ENCODE measurements at places on chromosomes 3 and 15. TPM values are rescaled to one million over a fixed set of nuclear protein-coding genes. Genes with fewer than 3 reads are reported as not detected.

DNA sequence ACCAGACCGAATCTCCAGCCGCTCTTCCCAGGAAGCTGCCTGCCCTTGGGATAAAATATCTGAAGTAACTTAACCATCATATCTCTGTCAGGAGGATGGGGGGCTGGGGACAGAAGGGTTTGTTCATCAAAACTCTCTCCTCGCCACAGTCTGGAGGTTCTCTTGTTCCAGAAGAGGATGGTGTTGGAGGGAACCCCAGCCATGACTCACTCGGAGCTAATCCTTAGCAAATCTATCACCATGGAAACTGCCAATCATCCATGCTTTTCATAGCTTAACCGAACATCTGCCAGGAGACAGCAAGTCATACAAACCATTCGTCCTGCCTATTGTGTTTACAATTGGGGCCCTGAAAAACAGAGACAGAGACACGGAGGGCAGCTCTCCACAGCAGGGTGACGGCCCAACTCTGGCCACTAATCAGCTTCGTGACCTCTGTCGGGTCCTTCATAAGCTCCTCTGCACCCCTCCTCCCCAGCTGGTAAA is 73.8 kb upstream of the HEG1 start:
- peak; percentile 80 for DNase-seq

GRCh38 chr3:33388374-33389100 is 51.7 kb downstream of the UBP1 start:
- DNase-seq = peak; percentile 54

GRCh38 chr3:191388823-191389222 is 58.5 kb upstream of the UTS2B start:
- peak; percentile 15 for DNase-seq

GRCh38 chr15:32965897-32966296 is 228.6 kb downstream of the FMN1 start:
- no peak for DNase-seq

DNA sequence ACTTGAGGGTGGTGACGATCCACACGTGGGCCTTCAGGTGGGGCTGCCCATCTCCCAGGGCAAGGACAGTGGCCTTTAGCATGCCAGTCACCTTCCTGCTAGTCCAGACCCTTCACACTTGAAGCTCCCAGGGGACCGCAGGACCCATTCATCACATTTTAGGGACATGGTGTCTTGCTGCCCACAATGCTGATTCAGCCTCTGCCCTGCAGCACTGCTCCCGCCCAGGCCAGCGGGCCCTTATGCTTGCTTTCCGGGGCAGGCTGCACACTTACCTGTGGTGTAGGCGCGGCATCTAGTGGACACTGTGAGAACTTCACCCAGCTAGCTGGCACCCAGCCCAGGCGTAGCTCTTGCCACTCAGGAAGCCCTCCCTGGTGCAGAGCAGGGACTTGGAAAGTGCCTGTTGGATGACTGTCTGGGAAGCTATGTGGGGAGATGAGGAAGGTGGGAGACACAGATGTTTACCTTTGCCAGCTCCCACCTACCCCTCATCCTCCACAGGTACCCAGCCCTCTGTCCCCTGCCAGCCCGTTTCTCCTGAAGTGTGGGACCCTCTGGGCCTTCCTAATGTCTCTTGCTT is 26.3 kb upstream of the NR2C2 start:
- peak; percentile 68 for DNase-seq

DNA sequence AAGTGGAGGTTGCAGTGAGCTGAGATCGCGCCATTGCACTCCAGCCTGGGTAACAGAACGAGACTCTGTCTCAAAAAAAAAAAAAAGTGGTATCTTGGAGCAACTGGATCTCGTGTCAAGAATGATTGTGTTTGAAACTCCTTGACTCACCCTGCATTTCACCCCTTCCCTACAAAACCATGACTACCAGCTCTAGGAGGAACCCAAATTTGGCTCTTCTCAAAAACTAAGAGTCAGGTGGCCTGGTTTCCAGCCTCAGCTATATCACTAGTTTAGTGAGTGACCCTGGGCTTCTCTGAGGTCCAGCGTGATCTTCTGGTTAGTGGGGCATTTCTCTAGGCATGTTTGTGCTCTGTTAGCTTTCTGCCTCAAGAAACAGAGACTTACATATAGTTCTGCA is 222.1 kb downstream of the FAM43A start:
- DNase-seq = no peak

DNA sequence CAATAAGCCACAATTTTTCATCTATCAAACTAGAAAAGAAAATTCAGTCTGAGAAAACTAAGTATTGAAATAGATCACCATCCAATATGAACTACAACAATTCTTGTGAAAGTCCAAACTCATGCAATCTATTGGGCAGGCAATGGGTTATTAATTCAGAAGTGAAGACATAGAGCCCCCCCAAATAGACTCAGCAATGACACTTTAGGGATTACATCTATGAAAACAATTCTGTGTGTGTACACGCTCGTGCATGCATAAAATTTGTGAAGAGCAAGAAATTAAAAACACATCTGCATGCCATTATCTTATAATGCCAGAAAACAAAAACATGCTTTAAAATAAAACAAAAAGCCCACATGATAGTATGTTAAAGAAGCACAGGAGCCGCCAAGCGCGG is 151.3 kb downstream of the NR1I2 start:
- no peak for DNase-seq

GRCh38 chr15:37083610-37084009 is 16.7 kb downstream of the MEIS2 start:
- DNase-seq = no peak

- no peak for DNase-seq
These were observed 68.8 kb downstream of the WDR76 start for GRCh38 chr15:43895586-43895985.

- peak; percentile 13 for DNase-seq
These were observed 244.8 kb downstream of the ALCAM start for GRCh38 chr3:105611304-105612192.

GRCh38 chr3:14948609-14949038 is 1.2 kb downstream of the NR2C2 start:
- no peak for DNase-seq

- peak; percentile 66 for DNase-seq
These were observed at the start of gene GATM for GRCh38 chr15:45378149-45378912. Gene GATM (minus strand): TSS chr15:45378544. CDS start chr15:45378453, 91 bp downstream.

DNA sequence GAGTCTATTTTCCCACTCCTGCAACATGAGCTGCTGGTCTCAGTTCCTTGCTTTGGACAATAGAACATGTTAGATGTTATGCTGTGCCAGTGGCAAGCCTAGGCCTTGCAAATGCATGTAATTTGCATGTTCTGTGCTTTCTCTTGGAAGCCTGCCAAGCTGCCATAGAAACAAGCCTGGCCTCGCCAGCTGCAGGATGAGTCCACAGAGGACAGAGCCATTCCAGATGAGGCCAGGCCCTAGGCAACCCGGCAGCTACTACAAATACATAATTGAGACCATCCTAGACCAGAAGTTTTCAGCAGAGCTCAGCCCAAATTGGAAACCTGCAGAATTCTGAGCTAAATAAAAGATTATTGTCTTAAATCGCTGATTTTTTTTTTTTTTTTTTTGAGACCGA is 39.6 kb downstream of the TRIM69 start:
- DNase-seq = no peak

DNA sequence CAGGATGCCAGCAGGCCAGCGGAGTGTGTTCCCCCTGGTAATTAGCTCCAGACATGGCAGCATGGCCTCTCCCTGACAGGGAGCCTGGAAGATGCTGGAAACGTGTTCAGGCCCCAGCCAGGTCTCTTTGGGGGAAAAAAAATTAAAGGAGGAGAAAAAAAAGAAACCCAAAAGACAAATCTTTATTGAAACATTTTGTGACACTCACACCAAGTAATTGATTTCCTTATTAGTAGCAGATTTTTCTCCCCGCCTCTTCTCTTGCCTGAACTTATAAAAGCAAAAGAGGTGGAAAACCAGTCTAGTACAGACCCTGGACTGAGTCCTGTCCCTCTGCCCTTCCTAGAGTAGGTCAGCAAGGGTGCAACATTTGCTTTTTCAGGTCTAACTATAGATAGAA is 42.7 kb upstream of the SMAD6 start:
- DNase-seq = no peak

DNA sequence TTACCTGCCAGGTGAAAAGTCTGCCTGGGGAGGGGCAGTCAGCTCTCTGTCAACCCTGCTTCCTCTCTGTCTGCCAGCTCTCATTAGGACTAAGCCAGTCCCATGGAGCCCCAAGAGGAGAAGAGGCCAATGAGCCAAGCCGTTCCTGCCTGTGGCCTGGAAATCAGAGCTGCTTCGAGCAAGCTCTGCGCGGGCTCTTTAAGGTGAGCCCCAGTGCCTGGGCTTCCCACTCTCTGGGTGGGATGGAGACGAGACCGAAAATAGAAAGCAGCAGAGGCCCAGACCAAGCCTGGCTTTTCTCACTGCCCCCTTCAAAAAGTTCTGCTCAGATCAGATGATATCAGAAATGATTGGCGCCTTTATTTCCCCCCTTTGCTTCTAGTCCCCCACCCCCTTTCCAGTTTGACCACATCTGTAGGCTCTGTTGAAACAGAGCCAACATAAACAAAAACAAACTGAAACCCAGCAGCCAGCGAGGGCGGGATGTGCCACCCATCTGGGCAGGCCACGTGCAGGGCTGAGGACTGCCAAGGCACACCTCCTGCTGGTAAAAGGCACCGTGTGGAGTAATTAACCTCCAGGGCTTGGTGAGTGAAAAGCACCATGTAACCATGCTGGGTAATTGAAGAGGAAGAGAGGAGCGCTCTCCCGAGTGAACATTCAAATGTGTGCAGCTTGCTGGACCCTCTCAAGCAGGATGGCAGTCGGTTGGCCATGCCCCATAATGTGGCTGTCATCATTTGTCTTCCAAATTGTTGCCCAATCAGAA is 471.0 kb upstream of the PROK2 start:
- DNase-seq = peak; percentile 77

GRCh38 chr3:4506559-4507023 is 13.4 kb downstream of the ITPR1 start:
- no peak for DNase-seq

GRCh38 chr3:105040026-105040622 is 326.6 kb upstream of the ALCAM start:
- DNase-seq = no peak

DNA sequence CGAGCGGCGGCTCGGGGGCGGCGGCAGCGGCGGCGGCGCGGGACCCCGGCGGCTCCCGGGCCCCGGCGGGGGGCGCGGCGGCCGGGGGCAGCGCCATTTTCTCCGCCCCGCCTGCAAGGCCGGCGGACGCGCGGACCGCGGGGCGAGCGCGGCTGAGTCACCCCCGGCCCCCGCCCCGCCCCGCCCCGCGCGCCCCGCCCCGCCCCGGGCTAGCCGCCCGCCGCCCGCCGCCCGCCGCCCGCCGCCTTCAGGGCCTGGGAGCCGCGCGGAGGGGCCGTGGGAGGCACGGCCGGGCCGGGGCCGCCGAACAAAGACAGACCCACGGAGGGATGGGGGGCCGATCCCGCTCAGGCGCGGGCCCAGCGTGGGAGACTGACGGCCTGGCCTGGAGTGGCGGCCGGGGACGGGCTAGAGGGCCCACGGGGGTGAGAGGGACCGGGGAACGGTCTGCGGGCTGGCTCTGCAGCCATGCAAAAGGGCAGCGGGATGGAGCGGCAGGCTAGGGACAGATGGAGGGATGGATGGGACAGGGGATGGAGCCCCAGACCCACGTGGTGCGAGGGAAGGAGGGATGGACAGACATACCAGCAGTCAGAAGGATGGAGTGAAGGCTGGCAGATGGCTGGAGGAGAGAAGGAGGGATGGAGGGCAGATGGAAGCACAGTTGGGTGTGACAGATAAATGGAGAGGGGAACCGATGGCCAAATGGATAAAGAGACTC is at the start of gene EIF4E3:
Gene EIF4E3, minus strand, starts transcription at position 132 of the 721 bp plus-strand sequence. Its CDS starts 35 bp downstream, at position 97.
- no peak for DNase-seq

DNA sequence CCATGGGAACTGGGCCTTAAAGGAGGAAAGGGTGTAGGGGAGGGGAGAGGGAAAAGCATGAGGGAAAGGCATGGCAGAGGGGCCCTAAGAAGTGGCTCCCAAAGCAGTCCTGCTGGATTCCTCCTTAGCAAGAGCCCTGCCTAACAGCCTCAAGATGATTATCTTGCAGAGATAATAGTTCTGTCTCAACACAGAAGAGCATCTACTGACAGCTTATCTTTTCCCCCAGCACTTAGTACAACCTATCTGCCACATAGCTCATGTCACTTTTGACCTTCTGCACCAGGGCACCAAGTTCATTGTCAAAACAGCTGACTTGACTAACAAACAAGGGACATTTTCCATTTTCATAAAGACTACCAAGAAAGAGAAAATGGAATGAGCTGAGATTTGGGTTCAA is 86.3 kb downstream of the ANP32A start:
- DNase-seq = no peak

DNA sequence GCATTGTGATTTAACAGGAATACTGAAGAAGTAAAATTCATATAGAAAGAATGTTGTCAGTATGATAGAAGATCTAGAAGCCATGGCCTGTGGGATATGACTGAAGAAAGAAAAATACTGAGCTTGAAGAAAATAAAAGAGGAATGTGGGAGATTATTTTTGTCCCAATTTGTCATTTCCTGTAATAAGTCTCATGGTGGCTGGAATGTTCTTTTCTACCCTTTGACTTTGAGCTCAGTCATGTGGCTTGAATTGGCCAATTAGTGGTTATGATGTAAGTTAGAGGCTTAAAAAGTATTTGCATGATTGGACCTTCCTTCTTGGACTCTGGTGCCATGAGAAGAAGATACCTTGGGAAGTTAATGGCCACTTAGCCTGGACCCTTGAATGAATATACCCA is 14.1 kb downstream of the APH1B start:
- DNase-seq = peak; percentile 76

DNA sequence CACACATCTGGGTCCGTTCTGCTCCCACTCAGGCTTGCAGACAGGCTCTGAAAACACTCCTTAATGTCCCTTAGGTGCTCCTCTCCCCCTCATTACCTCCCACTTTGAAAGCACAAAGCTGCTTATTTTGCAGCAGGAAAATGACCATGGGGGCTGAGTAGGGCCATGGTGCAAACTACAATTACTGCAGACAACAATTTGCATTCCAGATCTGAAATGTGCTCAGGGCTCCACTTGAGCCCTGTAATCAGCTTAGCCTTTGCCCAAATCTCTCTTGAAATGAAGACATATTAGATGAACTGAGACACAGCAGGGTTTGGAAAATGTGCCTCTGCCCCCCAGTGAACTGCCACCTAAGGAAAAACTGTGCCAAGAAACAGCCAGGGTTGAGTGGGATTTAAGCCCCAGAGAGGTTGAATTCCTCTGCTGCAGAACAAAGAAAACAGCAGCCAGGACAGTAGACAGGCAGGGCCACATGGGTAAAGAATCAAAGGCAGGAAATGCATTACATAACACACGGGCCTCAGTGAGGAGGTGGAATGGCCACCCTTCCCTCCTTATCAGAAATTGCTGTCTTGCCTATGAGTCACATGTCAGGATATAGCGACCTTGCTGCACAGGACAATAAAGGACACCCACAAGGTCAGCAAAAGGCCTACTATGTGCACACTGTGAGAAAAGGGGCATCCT is 126.8 kb upstream of the ARHGEF3 start:
- peak; percentile 23 for DNase-seq

Gene CLSTN2
- 49.7 TPM for total RNA-seq

Gene SHC4
- 7.3 TPM for total RNA-seq

Gene SOX2
- total RNA-seq = 0.05 TPM

Gene CTXN2
- 0.05 TPM for total RNA-seq

Gene FYTTD1
- total RNA-seq = 90.5 TPM

Gene EAF2
- total RNA-seq = 4.0 TPM

Gene RIOX2
- total RNA-seq = 40.8 TPM

Gene MLH1
- 41.9 TPM for total RNA-seq

Gene RASGRP1
- total RNA-seq = 12.1 TPM

Gene PSTPIP1
- not detected for total RNA-seq

Gene COLQ
- total RNA-seq = not detected

Gene GPR27
- 4.0 TPM for total RNA-seq

Gene ATP2B2
- not detected for total RNA-seq

Gene LSAMP
- not detected for total RNA-seq

Gene NECTIN3
- 74.7 TPM for total RNA-seq

Gene C3orf85
- total RNA-seq = not detected

All from renal cortical epithelial cell (primary cell).